ENCODE measurements at places on chromosomes 1 and 21.

- DNase-seq: no peak
These were observed 26.0 kb downstream of the RNASEL start for GRCh38 chr1:182563095-182563494.

DNA sequence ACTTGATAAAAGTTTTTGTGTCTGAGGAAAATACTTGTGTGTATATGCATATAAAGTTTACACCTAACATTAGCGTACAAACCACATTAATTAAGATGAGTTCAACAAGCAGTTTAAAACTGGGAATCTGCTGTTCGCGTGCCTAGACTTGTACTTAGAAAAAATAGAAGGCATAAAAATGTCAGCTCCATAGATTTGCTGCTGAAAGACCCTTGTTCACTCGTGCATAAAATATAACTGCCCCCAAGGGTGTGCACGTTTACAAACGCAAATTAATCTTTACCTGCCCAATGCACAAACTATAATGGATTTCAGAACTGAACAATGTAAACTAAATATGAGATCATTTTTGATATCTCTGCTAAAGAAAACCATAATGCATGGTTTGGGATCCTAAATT lies 392.3 kb upstream of the ADGRL2 start:
- no peak for DNase-seq

DNA sequence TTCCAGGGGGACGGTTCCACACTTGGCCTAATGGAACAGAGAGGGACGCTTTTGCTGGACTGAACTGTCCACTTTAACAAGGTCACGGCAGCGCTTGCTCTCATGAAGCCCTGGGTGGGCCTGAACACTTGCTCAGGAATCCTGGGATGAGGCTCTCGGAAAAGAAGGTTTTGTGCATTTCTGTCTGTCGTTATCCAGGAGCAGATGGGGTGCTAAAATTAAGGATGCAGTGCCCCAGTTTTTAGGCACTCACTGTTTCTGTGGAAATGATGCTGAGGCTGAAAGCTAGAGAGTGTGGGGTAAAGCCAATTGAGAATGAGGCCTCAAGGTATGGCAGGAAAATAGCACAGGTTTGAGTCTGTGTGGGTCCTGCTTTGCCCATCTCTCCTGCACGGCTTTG lies 111.0 kb downstream of the DAB1 start:
- no peak for DNase-seq

GRCh38 chr1:112625696-112626095 lies 6.1 kb downstream of the CAPZA1 start:
- peak; percentile 17 for DNase-seq

DNA sequence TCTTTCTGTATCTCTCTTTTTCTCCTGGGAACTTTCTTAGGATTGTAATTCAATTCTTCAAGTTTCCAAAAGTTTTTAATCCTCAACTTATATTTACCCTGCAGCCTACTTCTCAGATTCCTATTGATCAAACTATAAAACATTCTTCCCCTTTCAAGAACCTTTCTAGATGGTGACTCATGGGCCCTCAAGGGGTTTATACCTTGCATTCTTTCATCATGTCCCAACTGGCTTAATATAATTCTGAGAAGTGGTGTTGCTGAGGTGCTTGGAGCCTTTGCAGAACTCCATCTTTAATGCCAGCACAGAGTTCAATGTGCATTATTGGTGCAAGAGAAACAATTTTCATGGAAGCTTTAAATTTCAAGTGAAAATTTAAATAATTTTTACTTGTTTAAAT lies 273.4 kb downstream of the VAV3 start:
- no peak for DNase-seq

- no peak for DNase-seq
These were observed 5.8 kb downstream of the CDC42BPA start for GRCh38 chr1:227312361-227313025.

- DNase-seq: no peak
These were observed 204.8 kb downstream of the KCNK2 start for GRCh38 chr1:215287362-215287761.

GRCh38 chr1:6732942-6733341 lies 31.3 kb upstream of the DNAJC11 start:
- no peak for DNase-seq

DNA sequence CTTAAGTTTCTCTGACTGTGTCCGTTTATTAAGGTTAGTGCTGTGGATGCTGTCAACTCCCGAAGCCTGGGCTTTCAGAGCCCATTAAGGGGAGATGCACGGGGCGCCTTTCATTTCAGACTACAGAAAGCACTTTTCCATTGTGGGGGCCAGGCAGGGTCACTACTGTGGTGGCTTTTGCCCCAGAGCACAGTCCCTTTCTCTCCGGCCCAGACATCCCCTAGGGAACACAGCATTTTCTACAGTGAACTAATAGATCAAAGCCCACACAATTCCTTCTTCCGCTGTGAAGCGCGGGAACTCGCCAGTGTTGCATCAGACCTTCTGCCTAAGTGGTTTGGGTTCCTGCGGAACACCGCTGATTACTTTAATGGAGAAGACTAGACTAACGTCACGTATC lies 26.8 kb upstream of the MAP1LC3C start:
- no peak for DNase-seq

GRCh38 chr1:150089846-150090520 lies 22.4 kb downstream of the VPS45 start:
- DNase-seq: no peak

DNA sequence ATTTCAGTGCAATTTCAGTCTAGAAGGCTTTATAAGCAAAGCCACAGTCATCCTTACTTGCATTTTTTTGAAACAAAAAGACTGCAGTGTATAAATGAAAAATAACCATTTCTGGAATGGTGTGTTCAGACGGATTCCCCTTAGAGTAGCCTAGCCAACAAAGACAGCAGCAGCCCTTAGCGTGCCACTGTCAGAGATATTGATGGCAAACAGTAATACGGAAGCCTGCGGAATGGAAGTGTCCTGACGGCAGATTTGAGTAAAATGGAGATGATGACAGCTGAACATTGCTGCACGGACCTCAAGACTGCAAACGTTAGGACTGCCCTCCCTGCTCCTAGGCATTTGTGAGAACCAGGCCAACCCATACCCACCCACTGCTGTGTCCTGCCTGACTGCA lies 54.7 kb downstream of the PDE9A start:
- DNase-seq: no peak

GRCh38 chr21:28903448-28903847 lies 89.2 kb downstream of the LTN1 start:
- DNase-seq: no peak

DNA sequence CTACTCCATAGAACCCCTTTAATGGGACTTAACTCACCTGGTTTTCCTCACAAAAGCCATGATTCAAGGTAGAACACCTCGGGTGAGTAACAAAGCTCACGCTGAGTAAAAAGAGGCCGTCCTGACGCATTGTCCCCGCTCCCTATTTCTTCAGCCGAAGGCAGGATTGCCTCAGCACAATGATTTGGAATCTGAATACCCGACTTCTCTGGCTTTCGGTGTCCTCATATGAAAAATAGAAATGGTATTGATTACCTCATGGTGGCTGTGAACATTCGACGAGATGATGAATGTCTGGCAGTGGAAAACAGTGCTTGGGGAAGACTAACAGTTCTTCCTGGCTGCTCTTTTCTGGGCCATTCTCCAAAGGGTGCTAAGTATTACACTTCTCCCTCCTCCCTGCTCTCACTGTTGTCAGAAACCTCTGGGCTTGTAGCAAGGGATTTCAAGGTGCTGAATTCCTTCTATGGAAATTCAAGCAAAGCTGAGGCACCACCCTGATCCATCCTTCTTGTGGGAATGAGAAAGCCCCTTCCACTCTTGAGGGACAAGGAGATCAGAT lies 148.3 kb downstream of the C1orf94 start:
- no peak for DNase-seq

GRCh38 chr1:75672528-75673393 lies 51.7 kb upstream of the ACADM start:
- no peak for DNase-seq

DNA sequence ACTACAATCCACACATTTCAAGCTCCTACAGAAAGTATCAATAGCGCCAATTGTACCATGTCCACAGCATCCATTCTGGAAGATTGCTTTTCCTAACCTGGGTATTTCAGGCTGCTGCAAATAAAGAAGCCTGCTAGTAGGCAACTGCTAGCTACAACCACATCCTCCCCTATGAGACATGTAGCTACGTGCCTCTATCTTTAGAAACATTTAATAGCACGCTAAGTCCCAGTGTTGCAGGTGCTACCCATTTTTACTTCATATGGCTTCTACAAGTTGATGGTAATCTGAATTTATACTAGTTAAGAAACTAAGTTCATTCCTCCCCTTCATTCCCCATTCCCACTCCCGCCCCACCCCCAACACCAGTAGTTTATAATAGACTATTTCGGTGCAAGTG lies 7.4 kb upstream of the AMPD1 start:
- no peak for DNase-seq

- DNase-seq: no peak
These were observed 189.8 kb downstream of the CLIC6 start for GRCh38 chr21:34858559-34858958.

GRCh38 chr1:183238071-183238470 lies 52.0 kb downstream of the LAMC2 start:
- DNase-seq: no peak

- no peak for DNase-seq
These were observed 2.8 kb upstream of the USP1 start for GRCh38 chr1:62433861-62434617.

GRCh38 chr1:199273837-199274379 lies 635.1 kb downstream of the PTPRC start:
- no peak for DNase-seq

GRCh38 chr1:178278916-178279686 lies 185.2 kb downstream of the RASAL2 start:
- DNase-seq: no peak

- no peak for DNase-seq
These were observed 150.3 kb upstream of the SGIP1 start for GRCh38 chr1:66383611-66384010.

DNA sequence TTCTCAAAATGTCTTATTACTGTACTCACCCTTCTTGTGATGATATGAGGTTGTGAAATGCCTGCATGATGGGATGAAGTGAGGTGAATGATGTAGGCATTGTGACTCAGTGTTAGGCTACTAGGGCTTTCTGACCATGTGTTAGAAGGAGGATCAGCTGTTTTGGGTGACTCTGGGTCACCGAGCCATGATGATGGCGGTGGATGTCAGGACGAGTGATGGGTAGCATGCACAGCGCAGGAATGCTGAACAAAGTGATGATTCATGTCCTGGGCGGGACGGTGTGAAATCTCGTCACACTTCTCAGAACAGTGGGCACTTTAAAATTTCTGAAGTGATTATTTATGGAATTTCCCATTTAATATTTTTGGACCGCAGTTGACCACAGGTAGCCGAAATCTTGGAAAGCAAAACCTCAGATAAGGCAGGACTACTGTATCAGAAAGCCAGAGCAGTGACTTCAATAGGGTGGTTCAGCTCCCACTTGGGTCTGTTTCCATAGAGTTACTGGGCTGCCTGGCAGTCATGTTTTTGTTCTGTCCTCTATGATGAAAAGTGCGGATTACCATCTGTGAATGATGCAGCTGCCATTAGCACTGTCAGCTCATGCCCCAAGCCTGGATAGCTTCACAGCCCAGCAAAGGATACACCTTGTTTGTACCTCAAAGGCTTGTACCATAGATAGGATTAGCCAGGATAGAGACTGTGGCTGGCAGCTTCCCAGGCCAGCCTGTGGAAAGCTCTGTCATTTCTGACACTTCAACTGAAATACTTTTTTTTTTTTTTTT lies 26.6 kb downstream of the IL6R start:
- peak; percentile 42 for DNase-seq

- DNase-seq: no peak
These were observed 3.9 kb upstream of the WNT2B start for GRCh38 chr1:112504661-112505399.

DNA sequence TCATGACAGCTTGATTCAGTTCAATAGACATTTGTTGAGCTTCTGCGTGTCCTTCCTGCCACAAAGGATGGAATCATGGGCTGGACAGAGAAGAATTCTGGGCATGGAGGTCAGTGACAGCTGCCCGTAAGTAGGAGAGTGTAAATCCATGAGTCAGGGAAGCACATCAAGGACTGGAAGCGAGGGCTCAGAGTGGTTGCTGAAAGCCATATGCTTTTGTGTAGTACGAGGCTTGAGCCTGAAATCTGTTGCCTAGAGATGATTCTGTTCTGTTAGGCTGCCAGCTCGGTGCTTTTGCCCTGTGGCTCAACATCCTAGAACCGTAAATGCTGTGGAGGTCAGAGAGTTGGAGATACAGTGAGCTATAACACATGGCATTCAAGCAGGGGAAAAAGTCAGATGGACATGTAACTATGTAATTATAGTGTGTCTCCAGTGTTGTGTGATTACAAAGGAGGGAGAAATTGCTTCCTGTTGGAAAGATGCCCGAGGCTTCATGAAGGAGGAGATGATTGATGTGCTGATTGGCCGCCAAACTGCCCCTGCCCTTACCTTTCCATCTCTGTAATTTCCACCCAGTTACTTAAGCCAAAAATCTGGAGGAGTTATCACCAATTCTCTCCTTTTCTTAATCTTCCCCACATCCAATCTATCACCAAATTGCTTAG lies 92.8 kb upstream of the CACNA1E start:
- DNase-seq: no peak

DNA sequence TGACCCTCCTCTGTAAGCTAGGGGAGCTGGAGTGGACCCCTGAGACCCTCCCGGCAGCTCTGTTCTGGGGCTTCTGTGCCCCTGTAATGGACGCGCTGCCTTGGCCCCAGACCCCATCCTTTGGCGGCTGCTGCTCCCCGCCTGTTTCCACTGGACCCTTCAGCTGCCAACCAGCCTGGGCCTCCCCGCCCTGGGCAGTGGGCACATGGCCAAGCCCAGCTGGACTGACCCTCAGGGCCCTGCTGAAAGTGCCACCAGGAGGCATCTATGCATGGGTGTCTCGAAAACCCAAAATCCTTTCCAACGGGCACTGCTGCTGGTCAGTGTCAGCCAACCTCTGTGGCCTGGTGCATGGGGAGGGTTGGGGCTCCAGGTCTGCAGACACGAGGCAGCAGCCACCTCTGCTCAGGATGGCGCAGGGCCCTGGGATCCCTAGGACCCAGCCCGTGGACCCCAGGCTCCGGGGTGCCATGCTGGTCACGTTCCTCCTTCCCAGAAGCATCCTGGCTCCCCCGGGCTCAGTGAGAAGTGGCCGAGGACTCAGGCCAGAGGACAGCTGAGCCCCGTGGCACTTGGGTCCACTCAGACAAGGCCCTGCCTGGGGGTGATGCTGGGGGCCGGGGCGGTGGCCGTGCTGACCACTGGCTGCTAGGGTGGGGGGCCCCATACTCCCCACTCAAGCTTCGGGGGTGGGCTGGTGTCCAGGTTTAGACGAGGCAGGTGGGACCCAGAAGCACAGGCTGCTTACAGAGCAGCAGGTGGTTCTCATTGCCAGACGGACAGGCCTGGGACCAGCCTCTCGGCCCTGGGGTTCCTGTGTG lies 46.9 kb downstream of the SLX9 start:
- DNase-seq: no peak

GRCh38 chr1:205735218-205735617 lies 14.8 kb downstream of the NUCKS1 start:
- DNase-seq: no peak

GRCh38 chr1:182359645-182360044 lies 31.9 kb downstream of the GLUL start:
- no peak for DNase-seq

- DNase-seq: no peak
These were observed 184.6 kb downstream of the KCNT2 start for GRCh38 chr1:196423612-196424011.
